ENCODE measurements at places on chromosomes 1 and 21.

DNA sequence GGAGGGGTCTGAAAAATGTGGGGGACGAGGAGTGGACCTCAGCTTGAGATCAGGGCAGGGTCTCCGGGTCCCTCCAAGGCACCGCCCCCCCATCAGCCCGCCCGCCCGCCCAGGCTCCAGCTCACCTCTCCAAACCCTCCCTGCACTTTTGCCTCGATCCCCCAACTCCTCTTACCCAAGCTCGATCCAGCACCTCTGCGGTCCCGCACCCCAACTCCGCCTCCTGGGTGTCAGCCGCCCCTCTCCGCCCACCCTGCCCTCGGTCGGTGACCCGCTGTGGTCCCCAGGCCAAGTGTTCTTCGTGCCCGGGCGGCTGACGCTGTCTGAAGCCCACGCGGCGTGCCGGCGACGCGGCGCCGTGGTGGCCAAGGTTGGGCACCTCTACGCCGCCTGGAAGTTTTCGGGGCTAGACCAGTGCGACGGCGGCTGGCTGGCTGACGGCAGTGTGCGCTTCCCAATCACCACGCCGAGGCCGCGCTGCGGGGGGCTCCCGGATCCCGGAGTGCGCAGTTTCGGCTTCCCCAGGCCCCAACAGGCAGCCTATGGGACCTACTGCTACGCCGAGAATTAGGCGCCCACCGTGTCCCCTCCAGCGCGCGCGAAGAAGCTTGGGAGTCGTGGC is 5.7 kb downstream of the HAPLN2 start:
- DNase-seq = no peak
- peaks cover 23% of the 10 kb centered on the region for H3K27me3 ChIP-seq
- H3K4me3 ChIP-seq = no peak overlapping the region
- H3K36me3 ChIP-seq = no peaks in the 10 kb centered on the region

- no peaks in the 10 kb centered on the region for H3K4me1 ChIP-seq
- H3K27me3 ChIP-seq = no peaks in the 10 kb centered on the region
- no peak overlapping the region for H3K4me3 ChIP-seq
These were observed 358.7 kb downstream of the RRAGC start for GRCh38 chr1:38500891-38501290.

DNA sequence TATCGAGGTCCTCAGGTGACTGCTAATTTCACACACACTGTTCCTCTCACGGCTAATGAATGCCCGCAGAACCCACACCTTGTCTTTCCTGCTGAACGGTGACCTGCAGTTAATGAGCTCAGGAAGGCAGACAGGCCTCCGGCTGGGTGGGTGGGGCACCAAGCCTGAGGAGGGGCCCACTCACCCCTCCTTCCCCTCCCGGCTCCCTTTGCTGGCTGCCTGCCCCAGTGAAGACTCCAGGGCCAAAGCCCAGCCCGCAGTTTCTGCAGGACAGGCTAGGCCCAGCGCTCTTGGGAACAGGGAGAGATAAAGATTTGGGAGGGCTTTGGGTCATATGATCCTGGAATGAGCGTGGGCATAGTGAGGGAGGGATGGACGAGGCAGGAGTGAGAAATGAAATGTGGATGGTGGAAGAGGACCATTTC is 26.4 kb downstream of the FOXO6 start:
- H3K36me3 ChIP-seq = no peaks in the 10 kb centered on the region
- H3K27me3 ChIP-seq = no peaks in the 10 kb centered on the region
- H3K27ac ChIP-seq = peak overlapping the region; percentile 51
- H3K4me3 ChIP-seq = no peak overlapping the region
- peaks cover 31% of the 10 kb centered on the region for H3K4me1 ChIP-seq

DNA sequence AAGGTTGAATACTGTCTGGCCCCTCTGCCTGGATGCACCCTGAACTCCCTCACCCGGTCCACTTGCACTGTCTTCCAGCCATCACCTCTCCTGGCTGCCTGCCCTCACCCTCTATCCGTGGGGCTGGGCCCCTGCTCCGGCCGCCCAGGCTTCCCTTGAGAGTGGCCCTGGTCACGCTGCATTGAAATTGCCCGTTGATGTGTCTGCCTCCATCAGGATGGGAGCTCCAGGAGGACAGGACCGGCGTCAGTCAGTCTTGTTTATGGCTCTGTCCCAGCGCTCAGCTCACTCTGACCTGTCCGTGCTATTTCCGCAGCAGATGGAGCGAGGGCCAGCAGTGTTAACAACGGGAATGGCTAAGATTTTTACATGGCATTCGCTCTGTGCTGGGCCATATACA is 34.9 kb downstream of the FOXO6 start:
- H3K4me3 ChIP-seq = no peak overlapping the region
- H3K4me1 ChIP-seq = peaks cover 7% of the 10 kb centered on the region
- no peak overlapping the region for H3K27ac ChIP-seq
- no peaks in the 10 kb centered on the region for H3K27me3 ChIP-seq
- H3K36me3 ChIP-seq = no peaks in the 10 kb centered on the region
- no peak for DNase-seq

GRCh38 chr1:238451781-238452310 is 561.1 kb upstream of the ZP4 start:
- H3K36me3 ChIP-seq = no peaks in the 10 kb centered on the region
- DNase-seq = no peak
- no peaks in the 10 kb centered on the region for H3K27me3 ChIP-seq
- H3K4me1 ChIP-seq = peaks cover 5% of the 10 kb centered on the region

- DNase-seq = no peak
- H3K4me3 ChIP-seq = no peak overlapping the region
- H3K36me3 ChIP-seq = no peaks in the 10 kb centered on the region
- no peak overlapping the region for H3K27ac ChIP-seq
- no peaks in the 10 kb centered on the region for H3K27me3 ChIP-seq
- no peaks in the 10 kb centered on the region for H3K4me1 ChIP-seq
These were observed 205.5 kb upstream of the C1orf105 start for GRCh38 chr1:172215006-172215405.

DNA sequence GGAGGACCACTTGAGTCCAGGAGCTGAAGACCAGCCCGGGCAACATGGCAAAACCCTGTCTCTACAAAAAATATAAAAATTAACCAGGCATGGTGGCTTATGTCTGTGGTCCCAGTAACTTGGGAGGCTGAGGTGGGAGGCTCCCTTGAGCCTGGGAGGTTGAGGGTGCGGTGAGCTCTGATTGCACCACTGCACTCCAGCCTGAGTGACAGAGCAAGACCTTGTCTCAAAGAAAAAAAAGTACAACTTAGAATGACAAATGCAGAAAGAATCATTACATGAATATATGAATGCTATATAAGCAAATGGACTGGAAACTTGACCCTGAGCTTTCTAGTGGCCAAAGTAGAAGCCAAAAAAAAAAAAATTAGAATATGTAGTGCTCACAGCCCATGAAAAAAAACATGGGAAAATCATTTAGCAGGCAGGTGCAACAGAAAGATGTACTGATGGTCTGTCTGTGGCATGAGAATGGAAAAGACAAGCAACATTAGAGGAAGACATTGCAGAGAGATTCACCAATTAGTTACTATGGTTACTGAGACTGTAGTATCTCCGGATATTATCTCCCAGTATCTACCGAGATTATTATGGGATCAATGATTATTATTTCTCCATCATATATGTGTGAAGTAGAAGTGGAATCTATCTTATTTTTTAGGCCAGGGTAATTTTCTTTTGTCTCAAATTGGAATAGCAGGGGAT is 19.2 kb downstream of the ELAPOR1 start:
- no peak for DNase-seq
- H3K27ac ChIP-seq = peak overlapping the region; percentile 96
- no peaks in the 10 kb centered on the region for H3K27me3 ChIP-seq

GRCh38 chr1:97986041-97987005 is 65.5 kb upstream of the DPYD start:
- H3K4me1 ChIP-seq = no peaks in the 10 kb centered on the region
- H3K4me3 ChIP-seq = no peak overlapping the region
- H3K27me3 ChIP-seq = no peaks in the 10 kb centered on the region
- DNase-seq = no peak

- no peak for DNase-seq
- no peak overlapping the region for H3K27ac ChIP-seq
- no peaks in the 10 kb centered on the region for H3K4me1 ChIP-seq
- H3K36me3 ChIP-seq = no peaks in the 10 kb centered on the region
These were observed 749 bp downstream of the PCBP3 start for GRCh38 chr21:45644041-45644906.

- no peak overlapping the region for H3K27ac ChIP-seq
- no peaks in the 10 kb centered on the region for H3K4me1 ChIP-seq
- no peaks in the 10 kb centered on the region for H3K27me3 ChIP-seq
- DNase-seq = no peak
- H3K4me3 ChIP-seq = no peak overlapping the region
These were observed 168.5 kb downstream of the ACTL8 start for GRCh38 chr1:17923666-17924065.

DNA sequence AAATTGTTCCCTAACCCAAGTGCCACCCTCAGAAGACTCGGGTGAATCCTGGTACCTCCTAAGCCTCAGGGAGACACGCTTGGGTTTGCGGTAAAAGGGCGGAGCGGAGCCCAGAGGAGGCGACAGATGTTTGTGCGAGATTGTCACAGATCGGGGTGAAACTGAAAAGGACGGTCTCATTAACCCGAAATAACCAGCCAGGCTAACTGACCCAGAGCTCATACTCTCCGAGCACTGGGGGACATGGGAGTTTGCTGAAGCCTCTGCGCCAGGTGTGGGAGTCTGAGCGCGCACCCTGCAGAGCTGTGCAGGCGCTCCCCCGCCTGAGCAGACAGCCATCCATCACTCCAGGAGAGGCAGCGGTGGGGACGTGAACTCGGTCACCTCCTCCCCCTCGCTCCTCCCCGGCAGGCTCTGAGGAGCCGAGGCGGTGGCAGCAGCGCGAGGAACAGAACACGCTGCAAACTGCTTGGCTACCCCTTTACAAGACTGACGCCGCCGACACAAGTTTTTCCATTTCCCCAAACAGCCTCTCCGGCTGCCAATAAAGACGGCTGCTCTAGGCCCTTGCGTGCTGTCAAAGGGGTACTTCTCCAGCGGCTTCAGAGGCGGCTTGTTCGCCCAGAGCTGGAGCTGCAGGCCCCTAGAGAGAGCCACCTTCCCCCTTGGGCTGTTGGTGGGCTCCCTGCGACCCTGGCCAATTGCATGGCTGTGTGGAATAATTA is 43.5 kb downstream of the RRAGC start:
- H3K36me3 ChIP-seq = no peaks in the 10 kb centered on the region
- DNase-seq = no peak
- H3K4me1 ChIP-seq = peaks cover 12% of the 10 kb centered on the region
- peaks cover 24% of the 10 kb centered on the region for H3K27me3 ChIP-seq
- H3K4me3 ChIP-seq = no peak overlapping the region

GRCh38 chr1:86394416-86394815 is 1.7 kb downstream of the ODF2L start:
- no peaks in the 10 kb centered on the region for H3K36me3 ChIP-seq
- no peak overlapping the region for H3K4me3 ChIP-seq
- no peaks in the 10 kb centered on the region for H3K4me1 ChIP-seq
- no peaks in the 10 kb centered on the region for H3K27me3 ChIP-seq

DNA sequence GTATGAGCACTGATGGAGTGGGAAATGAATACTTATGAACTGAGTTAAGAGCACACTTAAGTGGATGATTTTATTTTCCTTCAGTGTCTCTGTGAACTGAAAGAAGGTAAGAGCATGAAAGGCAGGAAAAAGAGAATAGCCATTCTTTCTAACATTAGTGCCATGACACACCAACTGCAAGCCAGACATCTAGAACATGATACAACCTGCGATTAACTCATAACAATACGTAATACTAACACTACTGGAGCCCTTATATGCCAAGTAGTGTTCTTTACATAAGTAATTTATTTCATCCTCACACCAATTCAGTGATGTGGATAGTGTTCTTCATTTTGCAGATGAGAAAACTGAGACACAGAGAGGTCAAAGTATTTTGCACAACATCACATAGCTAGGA is 56.7 kb downstream of the PRRX1 start:
- H3K27ac ChIP-seq = no peak overlapping the region
- no peaks in the 10 kb centered on the region for H3K27me3 ChIP-seq
- no peaks in the 10 kb centered on the region for H3K4me1 ChIP-seq
- H3K4me3 ChIP-seq = no peak overlapping the region
- no peaks in the 10 kb centered on the region for H3K36me3 ChIP-seq

DNA sequence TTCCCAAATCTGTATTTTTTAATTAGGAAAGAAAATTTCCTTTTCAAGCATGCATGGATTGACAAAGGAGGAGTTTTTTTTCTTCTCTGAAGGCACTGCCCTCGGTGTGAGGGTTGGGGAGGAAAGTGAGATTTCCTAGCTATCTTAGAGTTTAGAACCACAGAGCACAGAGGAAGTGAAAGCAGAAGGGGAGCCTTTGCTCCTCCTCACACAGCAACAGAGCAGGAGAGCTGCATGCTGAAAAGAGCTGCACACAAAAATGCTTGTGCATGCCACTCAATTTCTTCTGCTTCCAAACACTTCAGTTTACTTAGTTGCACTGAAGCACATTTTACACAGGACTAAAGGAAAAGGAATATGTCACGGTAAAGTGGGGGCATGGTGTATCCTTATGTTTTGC is 308.1 kb downstream of the GPATCH2 start:
- no peaks in the 10 kb centered on the region for H3K27me3 ChIP-seq
- no peak overlapping the region for H3K27ac ChIP-seq
- DNase-seq = no peak
- H3K4me1 ChIP-seq = no peaks in the 10 kb centered on the region
- H3K4me3 ChIP-seq = no peak overlapping the region

DNA sequence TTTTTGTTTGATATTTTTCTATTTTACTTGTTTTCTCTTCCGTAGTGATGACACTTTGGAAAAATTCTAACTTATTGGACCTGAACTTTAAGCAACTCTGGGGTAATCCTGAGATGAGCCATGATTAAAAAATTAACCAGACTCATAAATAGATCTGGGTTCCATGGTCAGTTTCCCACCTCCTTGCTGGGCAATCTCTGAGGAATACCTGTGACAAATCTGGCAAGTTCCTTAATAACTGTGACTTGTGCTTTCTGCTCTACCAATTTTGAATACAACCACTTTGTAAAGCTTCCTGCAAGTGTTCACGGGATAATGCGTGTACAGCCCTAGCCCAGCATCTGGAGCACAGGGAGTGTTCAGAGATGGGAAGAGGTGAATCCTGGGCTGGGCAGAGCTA is 3.3 kb downstream of the OVGP1 start:
- H3K36me3 ChIP-seq = no peaks in the 10 kb centered on the region
- no peak overlapping the region for H3K4me3 ChIP-seq
- no peak for DNase-seq
- H3K27me3 ChIP-seq = no peaks in the 10 kb centered on the region
- H3K27ac ChIP-seq = no peak overlapping the region
- H3K4me1 ChIP-seq = no peaks in the 10 kb centered on the region

GRCh38 chr21:38293765-38294164 is 37.0 kb downstream of the KCNJ15 start:
- H3K27me3 ChIP-seq = no peaks in the 10 kb centered on the region
- H3K4me1 ChIP-seq = peaks cover 16% of the 10 kb centered on the region
- DNase-seq = no peak
- H3K4me3 ChIP-seq = no peak overlapping the region
- H3K36me3 ChIP-seq = no peaks in the 10 kb centered on the region
- H3K27ac ChIP-seq = no peak overlapping the region

Data from body of pancreas (tissue), 4 donors.